ENCODE measurements at places on chromosomes 12 and 14. TPM values are rescaled to one million over a fixed set of nuclear protein-coding genes. Genes with fewer than 3 reads are reported as not detected.

The VEZT gene
- 51.5 TPM for total RNA-seq

The CRIP1 gene
- total RNA-seq: 7.7 TPM

The CD69 gene
- not detected for total RNA-seq

DNA sequence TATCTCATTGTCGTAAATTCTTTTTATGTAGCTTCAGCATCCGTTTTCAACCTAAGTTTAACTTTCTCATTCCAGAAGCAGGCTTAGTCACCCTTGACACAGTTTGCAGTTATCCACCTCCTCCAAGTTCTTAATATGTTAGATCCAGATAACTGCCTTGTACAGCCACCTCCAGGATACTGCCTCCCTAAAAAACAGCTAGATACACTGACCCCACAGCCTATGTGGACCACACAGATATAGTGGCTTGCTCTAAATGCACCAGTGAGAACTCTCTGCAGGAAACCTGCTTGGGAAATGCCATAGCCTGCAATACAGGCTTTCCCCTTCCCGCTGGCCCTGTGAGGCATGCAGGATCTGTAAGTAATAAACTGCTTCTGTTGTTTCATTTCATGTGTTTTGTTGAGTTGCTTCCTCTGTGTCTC is 11.1 kb upstream of the RTL1 start:
- no peak overlapping the region for H3K27ac ChIP-seq
- no peaks in the 10 kb centered on the region for H3K27me3 ChIP-seq
- DNase-seq: no peak
- no peaks in the 10 kb centered on the region for H3K36me3 ChIP-seq
- no peak overlapping the region for H3K4me3 ChIP-seq
- no peaks in the 10 kb centered on the region for H3K4me1 ChIP-seq

DNA sequence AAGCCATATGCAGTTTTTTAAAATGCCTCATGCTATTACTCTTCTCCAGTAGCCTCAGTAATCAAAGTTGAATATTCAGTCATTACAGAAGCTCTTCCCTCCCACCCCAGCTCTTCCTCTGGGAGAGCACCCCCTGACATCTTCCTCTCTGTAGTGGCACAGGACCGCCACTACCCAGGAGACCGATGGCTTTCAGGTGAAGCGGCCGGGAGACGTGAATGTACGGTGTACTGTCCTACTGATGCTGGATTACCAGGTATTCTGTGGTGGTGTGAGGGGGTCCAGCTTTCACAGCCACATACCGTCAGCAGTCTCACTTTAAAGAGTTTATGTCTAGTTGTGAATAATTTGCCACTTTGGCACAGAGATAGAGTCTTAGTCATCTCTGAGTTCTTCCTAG is 4.6 kb downstream of the SMARCD1 start:
- no peaks in the 10 kb centered on the region for H3K4me1 ChIP-seq
- H3K27me3 ChIP-seq: no peaks in the 10 kb centered on the region
- H3K4me3 ChIP-seq: no peak overlapping the region

GRCh38 chr12:684416-684815 is 21.2 kb upstream of the NINJ2 start:
- H3K36me3 ChIP-seq: no peaks in the 10 kb centered on the region
- H3K27me3 ChIP-seq: no peaks in the 10 kb centered on the region
- H3K4me1 ChIP-seq: no peaks in the 10 kb centered on the region

DNA sequence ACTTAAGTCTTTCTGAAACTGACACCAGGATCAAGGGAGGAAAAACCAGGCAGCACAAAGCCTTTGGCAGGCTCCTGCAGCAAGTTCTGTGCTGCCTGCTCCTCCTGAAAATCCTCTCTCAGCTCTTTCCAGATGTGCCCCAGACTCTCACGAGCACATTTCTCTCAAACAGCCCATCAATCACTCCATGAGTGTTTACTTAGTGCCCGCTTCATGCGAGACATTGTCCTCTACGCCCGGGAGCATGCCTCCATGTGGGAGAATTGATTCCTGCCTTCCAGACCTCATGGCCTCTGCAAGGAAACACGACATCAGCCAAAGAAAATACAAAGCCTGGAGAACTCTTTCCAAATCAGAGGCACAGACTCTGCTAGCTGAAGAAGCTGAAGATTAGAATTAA is 46.5 kb upstream of the TSPAN11 start:
- H3K27ac ChIP-seq: no peak overlapping the region
- no peak for DNase-seq
- H3K4me1 ChIP-seq: no peaks in the 10 kb centered on the region
- H3K36me3 ChIP-seq: no peaks in the 10 kb centered on the region

DNA sequence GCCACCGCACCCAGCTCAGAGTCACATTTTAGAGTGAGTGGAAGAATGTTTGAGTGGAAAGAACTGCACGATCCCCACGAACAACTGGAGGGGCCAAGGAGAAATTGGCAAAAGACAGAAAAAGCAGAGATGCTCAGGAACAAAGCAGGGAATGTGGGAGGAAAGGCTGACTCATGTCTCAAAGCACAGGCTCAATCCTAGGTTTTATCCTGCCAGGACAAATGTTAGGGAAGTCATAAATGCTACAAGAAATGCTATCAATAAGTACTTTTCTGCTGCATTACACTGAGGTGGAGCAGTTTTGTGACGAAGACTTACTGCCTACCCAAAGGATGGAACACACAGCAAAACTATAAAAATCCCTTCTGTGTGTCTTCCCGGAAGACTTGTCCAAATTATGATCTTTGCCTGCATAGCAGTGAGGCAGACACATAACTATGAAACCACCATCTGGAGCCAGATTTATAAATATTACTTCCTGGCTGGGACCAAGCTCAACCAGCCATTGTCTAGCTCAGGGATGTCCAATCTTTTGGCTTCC is 26.7 kb downstream of the NIN start:
- H3K27ac ChIP-seq: no peak overlapping the region
- H3K4me1 ChIP-seq: 0 out of 2 replicates have a peak, but pooled peaks cover 10% of the 10 kb centered on the region
- no peak for DNase-seq
- H3K27me3 ChIP-seq: no peaks in the 10 kb centered on the region
- H3K36me3 ChIP-seq: no peaks in the 10 kb centered on the region
- H3K4me3 ChIP-seq: no peak overlapping the region

GRCh38 chr14:61284001-61284400 is 2.9 kb upstream of the TMEM30B start:
- no peak for DNase-seq
- H3K4me3 ChIP-seq: no peak overlapping the region
- no peaks in the 10 kb centered on the region for H3K36me3 ChIP-seq
- H3K4me1 ChIP-seq: peaks cover 13% of the 10 kb centered on the region

DNA sequence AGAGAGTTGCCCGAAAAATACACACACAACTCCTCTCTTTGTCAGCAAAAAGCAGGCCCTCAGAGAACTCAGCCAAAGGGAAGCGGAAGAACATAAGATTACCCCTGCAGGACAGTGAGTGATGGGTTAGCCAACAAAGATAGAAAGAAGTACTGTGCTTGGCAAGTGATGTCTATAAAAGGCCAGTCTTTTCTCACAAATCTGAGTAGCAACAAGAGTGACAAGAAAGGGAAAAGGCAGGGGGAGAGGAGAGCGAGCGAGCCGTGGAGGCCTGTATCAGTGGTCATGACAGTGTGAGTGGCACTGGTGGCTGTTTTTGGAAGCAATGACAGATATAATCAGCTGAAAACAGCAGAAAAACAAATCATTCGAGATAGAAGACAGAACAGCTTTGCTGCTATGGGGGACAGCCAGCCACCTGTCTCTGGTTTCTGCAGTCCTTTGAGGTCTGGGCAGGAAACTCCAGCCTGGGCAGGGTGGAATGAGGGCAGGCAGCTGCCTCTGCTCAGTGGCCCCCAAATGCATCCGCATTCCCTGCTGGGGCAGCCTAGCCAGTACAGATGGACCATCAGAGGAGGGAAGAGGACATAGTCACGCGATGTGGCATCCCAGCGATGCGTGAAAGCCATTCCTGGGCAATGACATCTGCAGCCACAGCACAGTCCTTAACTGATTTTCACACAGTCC is 74.7 kb downstream of the TRIM9 start:
- H3K4me1 ChIP-seq: 0 out of 2 replicates have a peak, but pooled peaks cover 9% of the 10 kb centered on the region
- H3K27me3 ChIP-seq: no peaks in the 10 kb centered on the region
- no peak for DNase-seq
- no peak overlapping the region for H3K4me3 ChIP-seq
- H3K27ac ChIP-seq: no peak overlapping the region

- no peaks in the 10 kb centered on the region for H3K4me1 ChIP-seq
- H3K36me3 ChIP-seq: no peaks in the 10 kb centered on the region
- H3K27ac ChIP-seq: no peak overlapping the region
- H3K4me3 ChIP-seq: no peak overlapping the region
Measured at GRCh38 chr12:111171345-111171744, 197.6 kb downstream of the PHETA1 start.

DNA sequence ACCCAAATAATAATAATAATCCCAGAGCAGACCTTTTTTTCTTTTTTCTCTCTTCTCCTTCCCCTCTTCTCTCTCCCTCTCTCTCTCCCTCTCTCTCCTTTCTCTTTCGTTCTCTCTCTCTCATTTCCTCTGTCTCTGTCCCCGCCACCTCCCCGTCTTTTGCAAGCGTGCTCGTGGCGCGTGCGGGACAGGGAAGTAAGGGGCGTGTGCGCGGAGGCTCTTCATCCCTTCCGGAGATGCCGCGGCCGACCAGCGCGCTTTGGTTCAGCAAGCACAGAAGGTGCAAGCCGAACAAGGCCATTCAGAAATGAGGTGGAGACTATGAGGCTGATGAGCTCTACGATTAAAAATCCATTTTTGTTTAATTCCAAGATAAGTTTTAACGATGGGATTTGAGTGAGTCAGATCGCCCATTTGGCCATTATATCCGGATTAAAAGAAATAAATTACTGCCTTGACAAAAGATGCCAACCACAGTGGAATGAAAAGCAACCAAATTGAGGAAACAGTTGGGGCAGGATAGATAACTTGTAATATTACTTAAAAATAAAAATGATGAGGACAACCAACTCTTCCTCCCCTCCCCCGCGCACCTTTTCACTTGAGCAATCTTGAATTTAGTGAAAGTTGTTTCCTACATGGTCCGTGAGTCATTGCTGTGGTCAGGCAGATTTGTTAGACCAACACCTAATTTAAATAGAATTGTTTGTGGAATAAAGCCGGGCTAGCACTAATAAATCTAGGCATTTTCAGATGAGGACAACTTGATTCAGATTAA is 1.2 kb upstream of the AMIGO2 start:
- peak; percentile 53 for DNase-seq
- peaks cover 36% of the 10 kb centered on the region for H3K27me3 ChIP-seq
- no peaks in the 10 kb centered on the region for H3K36me3 ChIP-seq
- no peak overlapping the region for H3K27ac ChIP-seq

DNA sequence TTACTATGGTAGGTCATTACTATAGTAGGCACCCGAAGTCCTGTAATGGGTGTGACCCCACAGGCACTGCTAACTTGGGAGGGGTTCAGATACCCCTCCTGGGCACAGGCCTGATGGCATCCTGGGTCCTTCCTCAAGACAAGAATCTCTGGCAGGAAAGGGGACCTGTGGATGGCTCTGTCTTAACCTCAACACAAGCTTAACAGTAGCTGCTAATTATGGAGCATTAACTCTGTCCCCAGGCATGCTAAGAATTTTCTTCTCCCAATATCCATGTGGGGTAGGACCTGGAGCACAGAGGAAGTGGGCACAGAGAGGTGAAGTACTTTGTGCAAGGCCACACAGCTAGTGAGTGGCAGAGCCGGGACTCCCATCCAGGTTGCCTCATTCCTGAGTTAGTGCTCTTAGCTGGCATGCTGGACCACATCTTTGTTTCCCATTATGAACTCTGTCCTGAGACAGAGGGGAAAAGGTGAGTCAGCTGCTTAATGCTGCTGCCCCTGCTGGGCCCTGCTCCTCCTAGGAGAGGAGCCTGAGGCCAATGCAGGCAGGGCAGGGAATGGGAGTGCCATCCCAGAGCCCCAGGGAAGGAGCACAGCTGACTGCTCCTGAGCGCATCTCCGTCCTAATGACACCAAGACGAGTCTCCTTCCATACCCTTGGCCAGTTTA is 32.1 kb downstream of the GALNT16 start:
- H3K36me3 ChIP-seq: no peaks in the 10 kb centered on the region
- H3K27ac ChIP-seq: no peak overlapping the region
- H3K4me3 ChIP-seq: no peak overlapping the region
- no peaks in the 10 kb centered on the region for H3K4me1 ChIP-seq

DNA sequence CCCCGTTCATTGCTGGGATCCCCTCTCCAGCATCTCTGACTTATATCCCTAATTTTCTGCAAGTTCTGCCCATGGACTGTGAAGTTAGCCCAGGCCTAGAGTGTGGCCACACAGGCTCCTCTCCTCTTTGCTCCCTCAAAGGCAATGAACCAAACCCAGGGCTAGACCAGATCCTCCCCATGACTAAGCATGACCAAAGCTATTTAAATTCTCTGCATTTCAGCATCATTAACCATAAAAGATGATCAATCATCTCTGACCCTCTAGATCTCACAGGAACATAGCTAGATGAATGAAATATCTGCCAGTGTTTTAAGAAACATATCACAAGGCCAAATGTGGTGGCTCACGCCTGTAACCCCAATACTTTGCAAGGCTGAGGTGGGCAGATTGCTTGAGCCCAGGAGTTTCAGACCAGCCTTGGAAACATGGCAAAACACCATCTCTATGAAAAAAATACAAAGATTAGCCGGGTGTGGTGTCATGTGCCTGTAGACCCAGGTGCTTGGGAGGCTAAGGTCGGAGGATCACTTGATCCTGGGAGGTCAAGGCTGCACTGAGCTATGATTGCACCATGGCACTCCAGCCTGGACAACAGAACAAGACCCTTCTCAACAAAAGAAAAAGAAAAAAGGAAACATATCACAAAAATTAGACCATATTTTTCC is 2.2 kb upstream of the KRT3 start:
- no peaks in the 10 kb centered on the region for H3K27me3 ChIP-seq
- peaks cover 25% of the 10 kb centered on the region for H3K4me1 ChIP-seq
- H3K4me3 ChIP-seq: no peak overlapping the region
- H3K36me3 ChIP-seq: no peaks in the 10 kb centered on the region
- DNase-seq: no peak
- no peak overlapping the region for H3K27ac ChIP-seq

DNA sequence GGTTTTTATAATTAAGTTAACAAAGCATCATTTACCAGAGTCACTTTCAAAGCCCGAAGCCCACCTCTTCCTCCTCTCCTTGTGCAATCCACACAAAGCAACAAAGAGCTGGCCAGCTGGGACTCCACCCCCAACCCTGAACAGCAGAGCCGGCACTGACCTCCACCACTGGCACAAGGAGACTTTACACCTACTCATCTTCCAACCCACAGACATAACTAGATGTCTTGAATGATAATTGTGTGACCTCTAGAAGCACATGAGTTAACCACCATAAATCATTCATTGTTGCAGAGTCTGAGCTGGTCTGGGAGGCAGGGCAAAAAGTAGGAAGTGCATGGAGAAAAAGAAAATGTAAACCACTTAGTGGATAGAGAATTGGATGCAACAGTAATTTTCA is 72.2 kb downstream of the ST8SIA1 start:
- no peak overlapping the region for H3K4me3 ChIP-seq
- no peaks in the 10 kb centered on the region for H3K36me3 ChIP-seq
- H3K4me1 ChIP-seq: peaks cover 12% of the 10 kb centered on the region
- peak; percentile 49 for DNase-seq
- no peak overlapping the region for H3K27ac ChIP-seq

DNA sequence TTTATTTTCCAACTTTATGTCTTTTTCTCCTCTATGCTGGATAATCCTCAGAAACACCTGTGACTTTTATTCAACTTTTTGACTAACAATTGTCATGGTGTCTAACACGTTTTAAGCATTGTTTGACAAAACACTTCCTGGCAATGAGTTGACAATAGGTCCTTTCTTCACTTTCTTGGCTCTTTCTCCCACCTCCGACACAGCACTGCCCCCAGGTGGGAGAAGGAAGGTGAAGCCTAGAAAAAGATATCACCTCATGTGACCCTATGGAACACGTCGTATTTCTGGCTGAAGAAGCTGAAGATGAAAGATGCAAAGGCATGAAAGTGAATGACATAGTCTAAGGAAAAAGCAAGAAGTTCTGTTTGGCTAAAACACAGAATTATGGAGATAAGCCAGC is 430.0 kb downstream of the ETNK1 start:
- no peak overlapping the region for H3K27ac ChIP-seq
- H3K4me3 ChIP-seq: no peak overlapping the region
- no peaks in the 10 kb centered on the region for H3K27me3 ChIP-seq
- DNase-seq: peak; percentile 80
- no peaks in the 10 kb centered on the region for H3K4me1 ChIP-seq

Data from GM23338 (cell line).